ENCODE measurements at places on chromosomes 6 and 20. TPM values are rescaled to one million over a fixed set of nuclear protein-coding genes. Genes with fewer than 3 reads are reported as not detected.

SNHG17 gene
- 17.9 TPM for total RNA-seq

CGA gene
- total RNA-seq: not detected

SLC17A3 gene
- total RNA-seq: not detected

KCNS1 gene
- total RNA-seq: 3.5 TPM

CMTR1 gene
- total RNA-seq: 42.9 TPM

ZSCAN31 gene
- 15.7 TPM for total RNA-seq

COL21A1 gene
- 9.4 TPM for total RNA-seq

GRCh38 chr6:39870950-39871349 is 63.3 kb downstream of the MOCS1 start:
- no peak for DNase-seq
- H3K4me3 ChIP-seq: no peak overlapping the region
- H3K27me3 ChIP-seq: no peaks in the 10 kb centered on the region

- DNase-seq: peak; percentile 64
- H3K27me3 ChIP-seq: no peaks in the 10 kb centered on the region
- peak overlapping the region; percentile 84 for H3K4me3 ChIP-seq
- peaks cover 17% of the 10 kb centered on the region for H3K4me1 ChIP-seq
- peak overlapping the region; percentile 96 for H3K27ac ChIP-seq
These were observed 534 bp downstream of the NANP start for GRCh38 chr20:25623225-25623735.

DNA sequence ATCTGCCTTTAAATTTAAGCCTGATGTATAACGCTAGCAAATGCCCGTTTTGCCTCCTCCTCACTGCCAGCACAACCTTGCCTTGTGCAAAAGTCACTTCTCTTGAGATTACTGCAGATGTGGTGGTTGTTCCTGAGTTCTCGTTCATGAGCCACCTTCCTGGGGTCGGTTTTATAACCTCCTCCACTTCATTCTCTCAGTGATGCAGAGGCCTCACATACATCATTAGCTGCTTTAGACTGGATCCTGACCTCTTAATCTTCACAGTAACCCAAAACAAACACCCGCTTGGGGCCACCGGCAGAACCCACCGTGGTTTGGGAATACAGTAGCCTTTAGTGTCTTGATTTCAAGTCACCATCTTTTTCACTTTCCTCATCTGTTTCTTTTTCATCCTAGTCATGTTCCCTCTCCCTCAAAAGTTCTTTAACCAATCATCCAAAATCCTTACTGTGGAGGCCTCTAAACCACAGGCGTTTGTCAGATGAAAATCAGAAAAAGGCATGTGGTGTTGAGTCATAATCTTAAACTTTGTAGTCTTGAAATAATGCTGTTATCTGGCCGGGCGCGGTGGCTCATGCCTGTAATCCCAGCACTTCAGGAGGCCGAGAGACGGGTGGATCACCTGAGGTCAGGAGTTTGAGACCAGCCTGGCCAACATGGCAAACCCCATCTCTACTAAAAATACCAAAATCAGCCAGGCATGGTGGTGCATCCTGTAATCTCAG is 430.3 kb upstream of the SOX4 start:
- H3K27ac ChIP-seq: no peak overlapping the region
- DNase-seq: no peak
- H3K36me3 ChIP-seq: no peaks in the 10 kb centered on the region
- no peaks in the 10 kb centered on the region for H3K27me3 ChIP-seq
- no peak overlapping the region for H3K4me3 ChIP-seq

- no peaks in the 10 kb centered on the region for H3K4me1 ChIP-seq
- no peaks in the 10 kb centered on the region for H3K27me3 ChIP-seq
- H3K4me3 ChIP-seq: no peak overlapping the region
- no peak for DNase-seq
These were observed 32.3 kb downstream of the TULP4 start for GRCh38 chr6:158344534-158344933.

DNA sequence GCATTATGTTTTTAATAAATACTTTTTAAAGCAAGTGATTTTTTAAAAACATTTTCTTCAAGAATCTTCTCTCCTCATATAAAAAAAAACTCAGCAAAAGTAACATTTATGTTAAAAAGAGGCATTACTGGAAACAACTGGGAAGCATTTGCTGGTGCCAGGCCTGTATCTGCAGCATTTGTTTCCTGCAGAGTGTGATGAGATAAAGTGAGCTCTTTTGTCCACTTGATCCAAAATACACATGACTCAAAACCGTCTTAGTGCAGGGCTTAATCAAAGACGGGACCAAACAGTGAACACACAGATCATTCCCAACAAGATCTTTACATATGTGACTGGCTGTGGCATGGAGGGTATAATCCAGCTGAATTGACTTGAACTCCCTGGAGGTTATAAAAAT is 28.3 kb upstream of the RIPPLY2 start:
- no peaks in the 10 kb centered on the region for H3K36me3 ChIP-seq
- H3K27ac ChIP-seq: no peak overlapping the region
- DNase-seq: no peak
- no peaks in the 10 kb centered on the region for H3K27me3 ChIP-seq

DNA sequence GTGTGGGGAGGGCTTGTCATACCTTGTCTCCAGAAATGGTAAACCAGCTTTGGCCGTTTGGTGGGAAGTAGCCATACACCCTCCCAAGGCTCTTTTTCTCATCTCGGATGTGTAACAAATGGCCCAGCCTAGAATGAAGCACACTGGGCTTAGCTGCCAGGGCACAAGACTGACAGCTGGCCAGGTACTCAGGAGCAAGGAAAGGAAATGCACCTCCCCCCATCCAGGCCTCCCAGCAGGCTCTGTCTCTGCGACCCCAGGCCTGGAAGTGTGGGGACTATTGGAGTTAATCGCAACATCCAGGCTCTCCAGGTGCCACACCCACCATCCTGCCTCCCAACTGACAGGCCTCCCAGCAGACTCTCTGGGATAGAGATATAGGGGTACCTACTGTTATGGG is 43.0 kb downstream of the MRS2 start:
- no peak overlapping the region for H3K27ac ChIP-seq
- no peaks in the 10 kb centered on the region for H3K36me3 ChIP-seq
- DNase-seq: no peak
- H3K4me1 ChIP-seq: no peaks in the 10 kb centered on the region
- no peaks in the 10 kb centered on the region for H3K27me3 ChIP-seq

DNA sequence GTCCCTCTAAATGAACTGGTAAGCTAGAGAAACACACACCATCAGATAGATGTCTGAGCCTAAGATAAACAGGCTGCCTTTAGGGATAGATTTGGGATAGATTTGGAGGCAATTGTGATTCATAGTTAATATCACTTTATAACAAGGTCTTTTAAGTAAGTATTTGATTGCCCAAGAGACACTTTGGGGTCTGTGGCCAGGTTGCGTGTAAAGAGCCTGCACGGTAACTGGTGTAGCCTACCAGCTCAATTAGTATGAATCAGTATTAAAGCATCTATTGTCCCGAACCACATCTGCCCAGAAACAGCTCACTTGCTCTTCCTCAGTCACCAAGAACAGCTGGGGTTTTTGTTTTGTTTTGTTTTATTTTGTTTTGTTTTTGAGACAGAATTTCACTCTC is 193.3 kb downstream of the SASH1 start:
- H3K27me3 ChIP-seq: no peaks in the 10 kb centered on the region
- H3K27ac ChIP-seq: no peak overlapping the region
- no peak overlapping the region for H3K4me3 ChIP-seq
- H3K36me3 ChIP-seq: peaks cover 96% of the 10 kb centered on the region
- DNase-seq: no peak

GRCh38 chr6:167056370-167056769 is 57.2 kb downstream of the CEP43 start:
- no peak overlapping the region for H3K27ac ChIP-seq
- no peaks in the 10 kb centered on the region for H3K4me1 ChIP-seq
- DNase-seq: no peak
- H3K4me3 ChIP-seq: no peak overlapping the region

DNA sequence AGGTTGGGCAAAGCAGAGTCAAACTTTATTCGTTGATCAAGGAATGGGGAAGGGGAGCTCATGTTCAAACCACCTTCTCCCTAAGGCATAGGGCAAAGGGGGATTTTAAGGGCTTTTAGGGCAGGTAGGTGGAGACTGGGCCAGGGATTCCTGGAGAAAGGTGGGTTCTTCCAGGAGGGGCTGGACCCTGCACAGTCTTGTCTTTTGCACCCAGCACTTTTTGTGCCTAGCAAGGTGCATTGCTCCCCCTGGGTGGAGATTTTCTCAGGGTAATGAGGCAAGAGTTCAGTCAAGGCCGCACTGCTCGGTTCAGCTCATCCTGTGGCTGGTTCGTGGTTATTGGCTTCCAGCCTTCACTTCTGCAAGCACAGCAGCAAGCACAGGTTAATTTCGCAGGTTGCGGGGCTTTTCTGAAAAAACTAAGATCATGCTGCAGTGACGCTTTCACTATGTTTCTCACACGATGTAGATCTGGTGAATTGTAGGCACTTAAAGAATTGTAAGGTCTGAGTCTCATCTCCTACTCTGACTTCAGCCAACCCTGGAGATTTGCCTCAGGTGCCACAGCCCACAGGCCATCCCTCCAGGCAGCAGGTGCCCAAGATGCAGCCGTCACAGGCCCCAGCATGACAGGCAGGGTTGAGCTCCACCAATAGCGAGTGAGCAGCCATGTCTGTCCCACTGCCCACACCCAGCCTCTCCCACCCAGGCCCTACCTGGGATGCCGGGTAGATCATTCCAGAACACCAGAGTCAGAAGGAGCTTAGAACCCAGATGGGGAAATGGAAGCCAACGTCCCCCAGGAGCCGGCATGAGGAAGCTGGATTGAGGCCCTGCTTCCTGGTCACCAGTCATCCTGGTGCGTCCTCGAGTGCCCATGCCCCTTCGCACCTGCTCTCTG is 37.1 kb downstream of the SUN5 start:
- no peak overlapping the region for H3K27ac ChIP-seq
- H3K27me3 ChIP-seq: peaks cover 6% of the 10 kb centered on the region
- no peak overlapping the region for H3K4me3 ChIP-seq
- peaks cover 8% of the 10 kb centered on the region for H3K4me1 ChIP-seq
- DNase-seq: no peak

DNA sequence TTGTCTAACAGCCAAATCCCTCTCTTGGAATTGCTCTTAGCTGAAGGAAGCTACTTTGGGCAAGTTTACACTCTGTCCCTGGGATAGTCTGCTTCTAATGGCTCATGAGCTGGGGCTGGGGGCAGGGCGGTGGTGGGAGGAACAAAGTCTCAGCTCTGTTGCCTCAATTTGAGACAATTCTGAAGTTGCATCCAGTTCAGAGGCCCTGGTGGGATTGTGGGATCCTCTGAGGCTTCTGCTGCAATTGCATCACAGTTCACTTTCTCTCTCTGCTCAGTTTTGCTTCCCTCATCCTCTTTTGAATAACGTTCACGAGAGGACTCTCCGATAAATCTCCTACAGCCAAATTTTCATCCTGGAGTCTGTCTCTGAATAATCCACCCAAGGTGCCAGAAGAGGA is 440.6 kb upstream of the SLC35B3 start:
- no peak overlapping the region for H3K27ac ChIP-seq
- H3K36me3 ChIP-seq: no peaks in the 10 kb centered on the region
- DNase-seq: no peak
- H3K27me3 ChIP-seq: no peaks in the 10 kb centered on the region
- no peak overlapping the region for H3K4me3 ChIP-seq

- H3K27me3 ChIP-seq: no peaks in the 10 kb centered on the region
- H3K36me3 ChIP-seq: no peaks in the 10 kb centered on the region
- H3K4me3 ChIP-seq: peak overlapping the region; percentile 55
- no peak overlapping the region for H3K27ac ChIP-seq
These were observed 14.5 kb downstream of the HMGN4 start for GRCh38 chr6:26552640-26553188.

- no peak for DNase-seq
- H3K4me1 ChIP-seq: peaks cover 37% of the 10 kb centered on the region
- H3K27me3 ChIP-seq: no peaks in the 10 kb centered on the region
- no peak overlapping the region for H3K27ac ChIP-seq
- H3K4me3 ChIP-seq: no peak overlapping the region
These were observed 10.0 kb downstream of the PYGB start for GRCh38 chr20:25257756-25258475.

DNA sequence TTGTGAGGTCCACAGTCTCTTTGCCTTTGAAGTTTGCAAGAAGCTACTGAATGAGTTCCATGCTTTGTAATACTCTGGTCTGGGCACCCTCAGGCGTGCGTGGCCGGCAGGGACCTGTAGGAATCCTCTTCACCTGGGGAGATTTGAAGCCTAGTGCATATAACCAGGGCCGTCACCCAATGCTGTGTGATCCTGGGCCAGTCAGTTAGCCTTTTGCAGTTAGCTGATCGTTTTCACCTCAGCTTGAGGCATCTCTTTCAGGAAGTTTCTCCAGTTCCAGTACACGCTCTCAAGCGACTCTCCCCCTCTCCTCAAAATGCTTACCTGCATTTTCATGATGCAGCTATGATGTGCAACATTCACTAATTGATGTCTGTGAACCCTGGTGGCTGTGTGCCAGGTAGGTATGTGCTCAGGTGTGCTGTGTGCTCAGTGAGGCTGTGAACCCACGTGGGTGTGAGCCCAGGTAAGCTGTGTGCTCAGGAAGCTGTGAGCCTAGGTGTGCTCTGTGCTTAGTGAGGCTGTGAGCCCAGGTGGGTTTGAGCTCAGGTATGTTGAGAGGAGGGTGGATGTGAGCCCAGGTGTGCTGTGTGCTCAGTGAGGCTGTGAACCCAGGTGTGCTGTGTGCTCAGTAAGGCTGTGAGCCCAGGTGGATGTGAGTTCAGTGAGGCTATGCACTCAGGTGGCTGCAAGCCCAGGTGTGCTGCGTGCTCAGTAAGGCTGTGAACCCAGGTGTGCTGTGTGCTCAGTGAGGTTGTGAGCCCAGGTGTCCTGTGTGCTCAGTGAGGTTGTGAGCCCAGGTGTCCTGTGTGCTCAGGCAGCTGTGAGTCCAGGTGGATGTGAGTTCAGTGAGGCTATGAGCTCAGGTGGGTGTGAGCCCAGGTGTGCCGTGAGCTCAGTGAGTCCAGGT is 120.4 kb downstream of the PHACTR3 start:
- peaks cover 21% of the 10 kb centered on the region for H3K27me3 ChIP-seq
- no peak overlapping the region for H3K4me3 ChIP-seq
- peaks cover 5% of the 10 kb centered on the region for H3K4me1 ChIP-seq
- no peaks in the 10 kb centered on the region for H3K36me3 ChIP-seq

GRCh38 chr20:20881808-20882207 is 169.4 kb upstream of the RALGAPA2 start:
- no peaks in the 10 kb centered on the region for H3K4me1 ChIP-seq
- peaks cover 3% of the 10 kb centered on the region for H3K27me3 ChIP-seq
- no peak overlapping the region for H3K4me3 ChIP-seq
- no peaks in the 10 kb centered on the region for H3K36me3 ChIP-seq
- no peak overlapping the region for H3K27ac ChIP-seq
- no peak for DNase-seq

GRCh38 chr6:5214570-5215052 is 46.1 kb downstream of the LYRM4 start:
- peaks cover 9% of the 10 kb centered on the region for H3K4me1 ChIP-seq
- no peak overlapping the region for H3K27ac ChIP-seq
- peaks cover 10% of the 10 kb centered on the region for H3K36me3 ChIP-seq

- no peak overlapping the region for H3K27ac ChIP-seq
- H3K4me1 ChIP-seq: no peaks in the 10 kb centered on the region
- no peak overlapping the region for H3K4me3 ChIP-seq
- no peaks in the 10 kb centered on the region for H3K27me3 ChIP-seq
These were observed 470.3 kb upstream of the JARID2 start for GRCh38 chr6:14775528-14775927.

- H3K36me3 ChIP-seq: no peaks in the 10 kb centered on the region
- DNase-seq: peak; percentile 61
- peak within 1 kb of the TSS; percentile 39 for H3K4me3 ChIP-seq
- H3K27ac ChIP-seq: peak within 1 kb of the TSS; percentile 38
These were observed at the start of gene TBX18 for GRCh38 chr6:84764332-84765049. Gene TBX18 (minus strand): TSS chr6:84764598. CDS start chr6:84764181, 417 bp downstream.

GRCh38 chr6:156590482-156590881 is 186.7 kb upstream of the ARID1B start:
- no peaks in the 10 kb centered on the region for H3K4me1 ChIP-seq
- no peaks in the 10 kb centered on the region for H3K36me3 ChIP-seq
- no peak for DNase-seq
- no peak overlapping the region for H3K27ac ChIP-seq

Data from lower lobe of right lung (tissue), 2 donors.